Right lobe of liver (tissue), 6 donors: ENCODE measurements at places on chromosomes 16 and 17. TPM values are rescaled to one million over a fixed set of nuclear protein-coding genes. Genes with fewer than 3 reads are reported as not detected.

GRCh38 chr17:42577140-42577531 lies 393 bp downstream of the PSMC3IP start:
- DNase-seq, result no peak

DNA sequence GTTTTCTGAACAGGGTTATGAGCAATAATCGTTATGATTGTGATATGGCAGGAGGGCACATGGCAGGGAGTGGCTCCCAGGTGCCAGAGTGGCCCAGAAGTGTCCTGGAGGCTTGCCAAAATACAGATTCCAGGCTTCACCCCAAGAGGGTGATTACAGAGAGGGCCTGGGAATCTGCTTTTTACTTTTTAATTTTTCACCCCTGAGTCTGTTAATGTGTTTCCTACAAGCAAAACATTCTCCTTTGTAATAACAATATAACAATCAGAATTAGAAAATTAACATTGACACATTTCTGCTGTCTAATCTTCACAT lies 212.4 kb downstream of the SNX29 start:
- DNase-seq, result no peak

DNA sequence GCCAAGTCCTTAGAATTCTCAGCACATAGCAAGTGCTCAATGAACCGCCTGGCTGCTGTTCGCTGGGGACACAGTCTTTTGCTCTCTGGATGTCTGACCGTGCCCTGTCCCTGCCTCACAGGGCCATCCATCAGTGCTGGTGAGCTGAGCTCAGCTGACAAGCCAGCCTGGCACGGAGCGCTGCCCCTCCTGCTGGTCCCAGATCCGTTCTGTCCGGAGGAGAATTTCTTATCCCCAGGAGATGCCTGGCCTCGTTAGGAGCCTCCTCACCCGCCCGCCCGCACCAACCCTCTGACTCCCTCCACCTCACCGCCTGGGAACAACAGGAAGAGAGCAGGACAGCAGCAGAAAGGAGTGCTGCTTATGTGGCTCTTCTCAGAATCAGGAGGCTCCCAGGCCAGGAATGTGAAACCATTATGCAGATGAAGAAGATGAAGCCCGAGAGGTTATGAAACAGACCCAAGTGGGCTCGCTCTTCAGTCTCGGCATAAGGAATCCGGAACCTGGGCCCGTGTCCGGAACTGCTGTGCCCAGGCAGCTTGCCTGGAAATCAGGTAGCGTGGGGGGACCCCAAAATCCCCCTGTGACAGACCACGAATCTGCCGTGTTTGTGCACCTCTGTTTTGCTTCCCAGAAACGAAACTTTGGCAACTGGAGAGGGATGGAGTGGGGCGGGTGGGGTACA lies 28.8 kb upstream of the RMI2 start:
- no peak for DNase-seq

AANAT gene
- not detected for total RNA-seq

DNA sequence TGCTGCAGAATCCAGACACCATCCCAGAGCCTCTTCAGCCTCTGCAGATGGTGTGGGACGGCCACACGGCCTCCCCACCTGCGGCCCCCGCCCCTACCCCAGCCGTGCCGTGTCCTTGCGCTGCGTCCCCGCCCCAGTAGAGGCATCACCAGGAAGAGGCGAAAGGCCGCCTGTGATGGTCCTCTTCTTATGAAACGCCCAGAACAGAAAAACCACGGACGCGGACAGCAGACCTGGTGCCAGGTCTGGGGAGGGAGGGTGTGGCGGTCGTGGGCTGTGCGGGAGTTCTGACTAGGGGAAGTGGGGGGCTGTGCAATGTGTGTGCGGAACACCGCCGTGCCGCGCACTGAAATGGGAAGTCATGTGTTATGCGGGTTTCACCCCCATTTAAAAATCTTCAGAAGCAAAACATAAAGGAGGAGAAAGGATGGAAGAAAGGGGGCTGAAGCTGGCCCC lies 25.5 kb downstream of the ACSF3 start:
- no peak for DNase-seq
